ENCODE measurements at places on chromosomes 11 and 22.

DNA sequence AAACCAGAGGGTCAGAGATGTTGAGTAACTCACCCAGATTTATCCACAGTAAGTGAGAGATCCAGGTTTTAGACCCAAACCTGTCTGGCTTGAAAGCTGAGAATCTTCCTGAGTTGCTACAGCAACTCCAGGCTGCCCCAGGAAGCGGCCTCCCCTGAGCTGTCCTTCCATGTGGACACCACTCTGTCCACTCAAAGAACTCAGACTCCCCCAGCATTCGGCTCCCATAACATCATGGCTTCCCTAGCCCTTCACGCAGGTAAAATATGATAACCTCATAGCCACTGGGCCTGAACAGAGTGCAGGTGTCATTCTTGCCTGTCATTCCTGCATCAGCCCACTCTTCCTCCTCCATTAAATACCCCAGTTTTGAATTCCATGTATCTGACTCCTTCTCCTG is 657.8 kb downstream of the TBC1D22A start:
- no peak for DNase-seq

DNA sequence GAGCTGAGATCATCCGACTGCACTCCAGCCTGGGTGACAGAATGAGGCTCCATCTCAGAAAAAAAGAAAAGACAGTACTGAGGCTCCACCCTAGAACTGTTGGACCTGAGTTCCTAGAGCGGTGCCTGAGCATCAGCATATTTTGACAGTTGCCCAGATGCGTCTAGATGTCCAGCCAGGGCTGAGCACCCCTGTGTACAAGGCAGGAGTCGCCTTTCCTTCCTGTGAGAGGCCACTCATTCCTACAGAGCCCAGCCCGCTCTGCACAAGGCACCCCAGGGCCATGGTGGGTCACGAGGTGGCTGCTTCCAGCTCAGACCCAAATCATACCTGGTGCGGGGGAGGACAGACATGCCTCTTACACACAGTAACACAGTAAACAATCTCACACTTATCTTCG is 15.9 kb downstream of the SAMM50 start:
- no peak for DNase-seq

- no peak for DNase-seq
Measured at GRCh38 chr11:71450939-71451338, 2.1 kb upstream of the NADSYN1 start.

DNA sequence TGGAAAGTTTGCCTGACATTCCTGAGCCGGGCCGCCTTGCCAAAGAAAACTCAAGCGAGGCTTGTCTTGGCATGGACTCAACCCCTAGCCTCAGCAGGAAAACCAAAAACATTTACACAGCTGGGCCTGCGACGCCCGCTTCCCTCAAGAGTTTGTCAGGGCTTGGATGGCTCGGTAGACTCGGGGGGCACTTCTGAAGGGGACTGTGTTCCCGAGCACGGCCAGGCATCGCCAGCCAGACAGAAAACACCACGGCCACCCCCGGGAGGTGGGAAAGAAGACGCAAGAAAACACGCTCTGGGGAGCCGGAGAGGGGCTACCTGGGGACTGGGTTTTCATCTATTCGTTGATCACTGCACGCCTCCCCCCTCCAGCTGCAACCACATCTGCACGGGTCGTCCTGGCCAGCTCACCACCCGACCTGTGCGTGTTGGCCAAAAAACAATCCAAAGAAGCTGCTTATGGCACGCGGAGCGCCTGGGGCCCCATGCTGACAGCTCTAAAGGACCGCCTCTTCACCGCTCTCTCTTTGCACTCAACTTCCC is 380.7 kb downstream of the MN1 start:
- DNase-seq, result no peak

- DNase-seq, result no peak
Measured at GRCh38 chr11:30291331-30291730, 31.6 kb upstream of the ARL14EP start.

GRCh38 chr11:35163209-35163608 is 24.2 kb downstream of the CD44 start:
- DNase-seq, result no peak

DNA sequence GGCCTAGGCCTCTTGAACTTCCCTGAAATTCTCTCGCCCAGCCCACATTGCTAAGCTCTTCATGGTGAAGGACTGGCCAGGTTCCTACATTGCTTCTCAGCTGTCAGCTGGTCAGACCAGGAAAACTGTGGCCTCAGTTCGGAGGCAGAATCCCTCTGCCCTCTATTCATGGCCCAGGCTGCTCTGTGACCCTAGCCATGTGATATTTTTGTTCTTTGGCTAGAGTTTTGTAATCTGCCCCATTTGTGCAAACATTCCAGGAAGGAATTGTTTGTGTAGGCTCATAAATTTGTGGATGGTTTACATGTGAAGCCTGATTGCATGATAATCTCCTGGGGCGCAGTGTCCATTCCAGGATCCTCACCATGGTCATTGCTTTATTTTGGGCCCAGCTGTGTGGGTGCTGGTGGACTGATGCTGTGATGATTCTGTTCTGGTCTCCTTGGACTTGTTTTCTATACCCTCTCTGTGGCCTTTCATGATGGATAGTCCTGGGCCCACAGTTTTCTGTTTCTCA is 149.1 kb upstream of the E2F8 start:
- DNase-seq, result no peak

DNA sequence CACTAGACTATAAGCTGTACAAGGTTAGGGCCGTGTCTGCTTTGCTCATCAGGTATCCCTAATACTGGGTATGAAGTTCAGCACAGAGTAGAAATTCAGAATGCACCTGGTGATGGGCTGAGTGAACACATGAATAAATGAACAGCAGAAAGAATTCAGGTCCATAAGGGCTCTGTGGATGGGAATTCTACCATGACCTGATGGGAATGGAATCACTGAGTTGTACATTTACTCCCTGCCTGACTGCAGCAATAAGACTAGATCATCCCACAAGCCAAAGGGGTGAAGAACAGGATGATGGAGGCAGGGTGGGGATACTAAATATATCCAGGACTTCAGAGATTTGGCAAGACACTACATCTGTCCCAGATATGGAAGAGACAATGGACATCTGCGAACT is 86.5 kb upstream of the CSNK2A3 start:
- no peak for DNase-seq

DNA sequence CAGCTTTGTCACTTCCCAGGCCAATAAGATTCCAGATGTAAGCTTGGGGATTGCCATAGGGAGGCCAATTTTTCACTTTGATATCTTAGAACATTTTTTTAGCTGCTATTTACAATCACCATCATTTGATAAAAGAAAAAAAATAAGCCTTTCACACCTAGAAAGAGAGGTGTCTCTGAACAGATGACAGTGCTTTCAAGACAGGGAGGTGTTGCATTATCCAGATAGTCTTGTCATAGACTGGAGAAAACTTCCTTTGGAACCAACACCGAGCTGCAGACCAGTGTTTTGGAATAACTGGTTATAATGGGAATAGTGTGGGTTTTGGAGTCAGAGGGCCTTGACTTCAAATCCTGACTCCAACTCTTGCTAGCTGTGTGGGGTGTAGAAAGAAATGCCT is 101.0 kb downstream of the SLC1A2 start:
- DNase-seq, result no peak

- no peak for DNase-seq
Measured at GRCh38 chr22:45238076-45238956, 2.4 kb downstream of the KIAA0930 start.

DNA sequence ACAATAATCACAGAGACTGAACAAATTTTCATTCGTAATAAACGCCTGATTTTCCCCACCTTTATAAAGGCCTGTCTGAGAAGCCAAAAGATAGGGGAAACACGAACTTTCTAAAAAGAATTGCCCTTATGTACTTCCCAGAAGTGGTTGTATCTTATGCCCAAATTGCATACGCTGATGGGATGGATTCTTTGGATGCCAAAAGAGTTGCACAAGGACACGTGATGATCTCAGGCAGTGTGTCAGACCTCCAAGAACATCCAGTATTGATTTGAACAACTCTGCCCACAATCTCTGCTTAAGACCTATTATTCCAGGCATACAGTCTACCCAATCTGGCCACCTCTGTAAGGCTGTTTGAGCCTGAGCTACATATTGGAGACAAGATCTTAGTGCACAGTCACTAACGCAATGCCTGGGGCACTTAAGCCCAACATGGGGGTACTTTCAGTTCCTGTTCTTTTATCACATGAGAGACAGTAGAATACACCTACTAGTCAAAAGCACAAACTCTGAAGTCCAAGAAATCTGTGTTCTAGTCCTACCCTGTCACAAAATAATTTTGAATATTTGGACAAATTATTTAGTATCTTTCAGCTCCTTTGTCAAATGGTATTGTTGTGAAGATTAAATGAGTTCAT is 38.9 kb downstream of the OR10A6 start:
- DNase-seq, result no peak

- DNase-seq, result no peak
Measured at GRCh38 chr11:35583126-35583525, 35.1 kb upstream of the FJX1 start.

DNA sequence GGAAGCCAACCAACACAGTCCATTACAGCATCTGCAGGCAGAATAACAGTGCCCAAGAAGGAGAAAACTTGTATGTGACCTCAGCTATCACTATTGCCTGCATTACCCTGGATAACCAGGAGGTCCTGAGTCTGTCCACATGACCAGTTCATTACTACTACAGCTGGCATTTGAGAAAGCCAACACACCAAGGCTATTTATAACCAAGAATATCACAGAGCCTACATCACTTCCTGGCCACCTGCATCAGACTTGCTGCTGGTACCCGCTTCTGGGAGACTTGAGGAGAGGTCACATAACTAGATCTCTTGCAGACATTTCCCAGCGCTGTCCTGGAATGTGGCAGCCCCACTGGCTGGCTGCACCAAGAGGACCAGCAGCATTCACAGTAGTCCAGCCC is 11.1 kb upstream of the OR56B4 start:
- no peak for DNase-seq

DNA sequence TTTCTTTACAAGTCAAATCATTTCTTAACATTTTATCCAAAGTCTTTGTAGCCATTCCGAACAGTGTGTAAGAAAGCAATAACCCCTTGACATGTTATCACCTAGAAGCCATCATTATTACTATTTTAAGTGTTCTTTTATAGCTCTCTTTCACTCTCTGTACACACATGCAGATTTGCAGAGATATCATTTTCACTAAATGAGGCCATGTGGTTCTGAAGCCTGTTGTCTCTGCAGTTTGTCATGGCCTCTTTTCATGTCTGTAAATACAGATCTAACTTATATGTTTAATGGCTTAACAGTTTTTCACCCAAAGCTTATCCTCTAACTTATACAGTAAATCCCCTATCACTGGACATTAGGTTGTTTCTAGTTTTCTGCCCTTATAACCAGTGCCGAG is 166.8 kb downstream of the MYO18B start:
- no peak for DNase-seq

GRCh38 chr22:44847892-44848291 is 95.5 kb downstream of the ARHGAP8 start:
- DNase-seq, result no peak

DNA sequence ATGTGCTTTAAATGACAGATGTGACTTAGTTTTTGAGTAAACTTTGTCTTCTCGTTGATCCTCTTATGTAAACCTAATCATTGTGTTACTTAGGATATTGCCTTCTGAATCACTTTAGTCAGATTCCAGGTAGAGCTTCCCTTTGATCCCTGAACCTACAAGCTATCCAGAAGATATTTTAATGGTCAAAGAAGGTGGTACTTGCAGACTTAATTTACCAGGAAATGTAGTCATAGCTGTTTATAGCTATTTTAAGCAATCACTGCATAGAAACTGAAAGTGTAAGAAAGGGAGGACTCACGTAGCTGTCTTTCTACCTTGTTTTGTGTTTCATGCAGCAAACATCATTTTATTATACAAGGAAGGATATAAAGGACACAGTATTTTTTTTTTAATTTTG is 189.5 kb downstream of the DDX10 start:
- DNase-seq, result no peak

GRCh38 chr11:45217991-45218390 is 68.2 kb downstream of the SYT13 start:
- no peak for DNase-seq
